GDM1 (cell line): ENCODE measurements at places on chromosomes 1 and 21.

DNA sequence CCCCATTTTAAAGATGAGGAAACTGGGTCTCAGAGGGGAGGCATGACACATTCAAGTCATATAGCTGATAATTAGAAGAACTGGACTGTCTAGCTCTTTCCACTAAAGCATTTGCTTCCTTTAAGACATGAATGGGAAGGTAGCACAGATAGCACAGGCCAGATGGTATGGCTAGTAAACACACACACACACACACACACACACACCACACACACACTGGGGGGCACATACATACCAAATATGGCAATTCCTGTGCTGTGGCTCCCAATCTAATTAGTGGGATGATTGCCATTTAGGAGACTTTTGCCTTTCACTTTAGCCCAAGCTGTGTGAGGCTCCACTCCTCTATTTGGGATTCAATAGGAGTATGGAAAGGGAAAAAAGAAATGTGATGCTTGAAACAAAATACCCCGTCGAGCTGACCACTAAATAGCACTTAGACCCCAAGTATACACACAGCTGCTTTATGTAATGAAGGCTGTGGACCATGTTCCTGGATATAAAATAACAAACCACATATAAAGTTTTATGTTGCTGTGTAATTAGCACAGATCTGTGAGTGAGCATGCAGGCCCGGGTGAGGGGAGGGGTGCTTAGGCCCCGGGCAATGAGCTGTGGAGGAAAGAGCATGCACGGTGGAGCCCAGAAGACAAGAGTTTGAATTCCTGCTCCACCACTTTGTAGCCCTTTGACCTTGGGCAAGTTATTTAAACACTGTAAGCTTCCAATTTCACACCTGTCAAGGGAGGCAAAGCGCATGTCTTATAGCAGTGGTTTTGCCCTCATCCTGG is 6.8 kb upstream of the TRABD2B start:
- DNase-seq, result no peak

GRCh38 chr1:21766210-21766609 is 16.7 kb downstream of the USP48 start:
- DNase-seq, result no peak

- no peak for DNase-seq
Observed at GRCh38 chr21:46626975-46627501, 8.4 kb upstream of the PRMT2 start.

- no peak for DNase-seq
Observed at GRCh38 chr1:113938192-113938591, 9.1 kb downstream of the HIPK1 start.

GRCh38 chr1:8976896-8977450 is 31.3 kb downstream of the CA6 start:
- no peak for DNase-seq

- DNase-seq, result no peak
Observed at GRCh38 chr1:10388387-10388715, 10.5 kb upstream of the PGD start.

DNA sequence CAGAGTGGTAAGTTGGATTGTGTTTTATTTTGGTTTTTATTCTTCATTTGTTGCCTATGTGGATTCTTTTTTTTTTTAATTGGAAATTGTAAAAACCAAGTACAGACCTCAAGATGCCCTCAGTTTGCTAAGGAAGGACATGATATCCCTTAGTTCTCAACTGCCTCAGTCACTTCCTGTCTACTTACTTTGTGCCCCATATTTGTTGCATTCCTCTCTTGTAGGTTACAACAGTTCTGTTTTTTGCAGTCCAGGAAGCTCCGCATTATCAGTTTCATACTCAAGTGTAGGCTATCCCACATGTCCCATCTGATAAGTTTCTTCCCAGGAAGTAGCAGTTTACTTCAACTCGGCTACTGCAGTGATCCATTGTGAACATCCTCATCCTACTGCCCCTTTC is 82.0 kb downstream of the RPAP2 start:
- no peak for DNase-seq

GRCh38 chr1:119009312-119009655 is 21.1 kb upstream of the TBX15 start:
- DNase-seq, result no peak

DNA sequence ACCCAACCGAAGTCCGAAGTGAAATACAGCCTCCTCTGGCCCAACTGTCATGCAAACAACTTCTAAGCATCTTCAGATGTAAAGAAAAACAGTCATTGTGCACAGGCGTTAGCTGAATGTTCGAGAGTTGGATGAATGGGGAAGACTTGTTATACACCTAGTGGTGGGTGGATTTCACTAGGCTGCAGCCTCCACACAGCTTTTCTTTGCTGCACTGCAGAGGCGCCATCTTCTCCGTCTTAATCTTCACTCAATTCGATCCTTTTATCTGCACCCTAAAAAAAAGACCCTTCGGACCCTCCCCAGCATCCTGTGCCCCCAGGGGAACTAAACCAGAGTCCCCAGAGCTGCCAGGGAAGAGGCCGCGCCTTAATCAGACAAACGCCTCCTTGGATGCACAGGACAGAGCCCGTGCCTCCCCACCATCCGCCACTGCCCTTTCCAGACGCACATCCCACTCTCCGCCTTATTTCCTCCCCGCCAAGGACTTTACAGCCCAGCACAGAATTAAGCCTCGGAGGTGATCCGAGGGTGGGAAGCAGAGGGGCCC is 1.4 kb downstream of the APP start:
- peak; percentile 41 for DNase-seq

DNA sequence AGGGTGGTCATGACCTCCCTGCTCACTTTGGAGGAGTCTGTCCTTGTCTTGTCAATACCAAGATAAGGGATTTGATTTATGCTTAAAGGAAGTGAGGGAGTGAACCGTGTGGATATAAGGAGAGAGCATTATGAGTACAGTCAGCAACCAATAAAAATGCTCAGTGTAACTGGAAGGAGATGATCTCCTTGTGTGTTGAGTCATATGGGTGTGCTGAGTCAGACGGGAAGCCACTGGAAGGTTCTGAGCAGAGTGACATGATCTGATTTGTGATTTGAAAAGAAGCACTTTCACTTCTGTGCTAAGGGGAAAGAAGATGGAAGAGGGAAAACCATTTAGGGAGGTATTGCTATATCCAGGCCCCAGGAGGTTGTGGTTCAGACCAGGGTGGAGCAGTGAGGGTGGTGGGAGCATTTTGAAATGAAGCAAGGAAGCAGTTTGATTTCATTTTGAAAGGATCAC is 2.5 kb upstream of the BCL10 start:
- DNase-seq, result peak; percentile 33

GRCh38 chr21:17501107-17502006 is 11.5 kb upstream of the CXADR start:
- DNase-seq, result no peak

GRCh38 chr1:29669912-29670311 is 433.6 kb downstream of the PTPRU start:
- DNase-seq, result no peak

- DNase-seq, result peak; percentile 33
Observed at GRCh38 chr1:167601442-167602383, 28.3 kb upstream of the RCSD1 start.

GRCh38 chr1:179955287-179955680 is 674 bp downstream of the CEP350 start:
- no peak for DNase-seq

DNA sequence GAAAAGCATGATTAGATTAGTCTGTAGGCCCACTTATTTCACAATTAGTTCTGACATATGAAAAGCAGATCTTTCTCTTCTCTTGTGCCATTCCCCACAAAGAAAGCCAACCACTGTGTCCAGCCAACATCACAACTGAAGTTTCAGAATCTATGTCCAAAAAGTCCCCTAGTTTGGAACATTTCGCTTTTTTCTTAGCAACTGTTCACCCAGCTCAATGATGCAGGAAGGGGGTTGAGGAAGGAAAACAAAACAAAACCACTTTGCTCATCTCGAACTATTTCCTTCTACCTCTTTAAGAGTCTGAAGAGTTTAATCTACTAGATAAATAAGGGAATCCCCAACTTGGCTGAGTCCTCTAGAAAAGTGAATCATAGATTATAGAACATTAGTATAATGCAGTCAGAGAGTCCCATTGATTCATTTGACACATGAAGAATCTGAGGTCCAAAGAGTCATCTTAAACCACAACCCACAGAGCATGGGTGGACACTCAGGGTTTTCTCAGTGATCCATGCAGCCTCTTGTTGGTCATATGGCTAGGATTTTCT is 159.3 kb upstream of the SGIP1 start:
- no peak for DNase-seq

- no peak for DNase-seq
Observed at GRCh38 chr1:233665575-233666270, 51.8 kb downstream of the KCNK1 start.

DNA sequence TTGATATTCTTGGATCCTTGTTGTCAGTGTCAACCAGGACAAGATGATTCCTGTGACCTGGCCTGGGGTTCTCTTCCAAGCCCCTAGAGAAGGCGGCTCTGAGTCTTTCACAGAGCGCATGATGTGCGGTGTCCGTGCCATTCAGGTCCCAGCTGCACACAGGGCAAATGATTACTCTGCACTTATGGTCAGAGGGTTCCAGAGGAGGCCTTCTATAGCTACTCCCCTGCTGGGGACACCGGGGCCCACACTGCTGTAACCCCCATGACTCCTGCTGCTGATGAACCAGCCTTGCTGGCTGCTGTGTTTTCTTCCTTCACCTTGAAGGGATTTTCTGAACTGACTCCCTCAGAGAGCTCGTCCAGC is 1.5 kb downstream of the PTGFRN start:
- no peak for DNase-seq
